ENCODE measurements at places on chromosomes 12 and 14.

DNA sequence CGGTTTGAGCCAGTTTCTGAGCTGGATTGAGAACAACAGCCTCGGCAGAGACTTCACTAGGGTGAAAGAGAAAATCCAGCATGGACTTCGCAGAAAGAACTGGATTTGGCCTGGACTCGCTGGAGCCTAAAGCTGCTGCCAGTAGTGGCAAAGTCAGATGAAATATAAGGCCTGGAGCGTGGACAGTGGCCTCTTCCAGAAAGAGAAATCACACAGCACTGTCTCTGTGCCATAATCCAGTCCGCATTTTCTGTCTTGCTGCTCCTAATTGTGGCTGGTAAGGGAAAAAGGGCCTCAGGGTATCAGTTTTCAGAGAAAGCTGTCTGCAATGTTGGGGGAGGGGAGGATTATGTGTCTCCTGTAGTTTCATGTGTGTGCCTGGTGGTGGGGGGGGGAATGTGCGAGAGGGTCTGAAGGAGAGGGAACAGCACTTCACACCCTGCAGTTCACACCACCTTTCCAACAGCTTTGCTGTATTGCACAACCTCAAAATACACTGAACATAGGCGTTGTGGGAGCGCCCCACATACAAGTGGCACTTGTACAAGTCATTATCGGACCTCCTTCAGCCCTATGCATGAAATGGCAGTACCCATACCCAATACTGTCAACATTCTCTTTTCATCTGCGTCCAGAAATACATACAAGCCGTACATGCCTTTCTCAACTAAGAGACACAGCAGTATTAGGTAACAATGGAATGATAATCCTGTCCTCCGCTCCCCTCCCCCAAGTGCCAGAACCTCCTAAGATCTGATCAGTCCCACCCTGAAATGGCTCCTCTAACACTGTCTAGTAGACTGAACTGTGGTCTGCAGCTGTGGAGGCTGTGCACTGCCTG is 107.5 kb upstream of the ATF7IP start:
- peak; percentile 59 for DNase-seq

- DNase-seq, result no peak
Observed at GRCh38 chr14:70489579-70490200, 37.7 kb downstream of the ADAM21 start.

DNA sequence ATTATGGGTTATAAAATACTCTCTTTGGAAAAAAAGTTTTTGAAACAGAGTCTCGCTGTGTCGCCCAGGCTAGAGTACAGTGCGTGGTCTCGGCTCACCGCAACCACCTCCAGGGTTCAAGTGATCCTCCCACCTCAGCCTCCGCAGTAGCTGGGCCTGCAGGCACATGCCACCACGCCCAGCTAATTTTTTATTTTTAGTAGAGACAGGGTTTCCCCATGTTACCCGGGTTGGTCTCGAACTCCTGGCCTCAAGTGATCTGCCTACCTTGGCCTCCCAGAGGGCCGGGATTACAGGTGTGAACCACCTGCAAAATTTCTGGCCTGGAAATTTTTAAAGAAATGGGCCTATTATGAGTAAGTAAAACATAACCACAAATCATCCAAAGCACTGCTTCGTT is 3.8 kb downstream of the USP15 start:
- no peak for DNase-seq

- no peak for DNase-seq
Observed at GRCh38 chr14:106538201-106538600, 1011.8 kb downstream of the TMEM121 start.

GRCh38 chr14:67068251-67068650 is 121.0 kb upstream of the GARIN2 start:
- no peak for DNase-seq

GRCh38 chr12:102848832-102849231 is 68.2 kb downstream of the PAH start:
- DNase-seq, result no peak

GRCh38 chr14:71408362-71409030 is 501.2 kb downstream of the PCNX1 start:
- DNase-seq, result no peak

DNA sequence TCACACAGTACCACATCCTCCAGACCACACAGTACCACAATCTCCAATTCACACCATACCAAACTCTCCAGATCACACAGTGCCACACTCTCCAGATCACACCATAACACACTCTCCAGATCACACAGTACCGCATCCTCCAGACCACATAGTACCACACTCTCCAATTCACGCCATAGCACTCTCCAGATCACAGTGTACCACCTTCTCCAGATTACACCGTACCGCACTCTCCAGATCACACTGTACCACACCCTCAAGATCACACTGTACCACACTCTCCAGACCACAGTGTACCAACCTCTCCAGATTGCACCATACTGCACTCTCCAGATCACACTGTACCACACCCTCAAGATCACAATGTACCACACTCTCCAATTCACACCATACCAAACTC is 184.9 kb downstream of the NTF3 start:
- no peak for DNase-seq

DNA sequence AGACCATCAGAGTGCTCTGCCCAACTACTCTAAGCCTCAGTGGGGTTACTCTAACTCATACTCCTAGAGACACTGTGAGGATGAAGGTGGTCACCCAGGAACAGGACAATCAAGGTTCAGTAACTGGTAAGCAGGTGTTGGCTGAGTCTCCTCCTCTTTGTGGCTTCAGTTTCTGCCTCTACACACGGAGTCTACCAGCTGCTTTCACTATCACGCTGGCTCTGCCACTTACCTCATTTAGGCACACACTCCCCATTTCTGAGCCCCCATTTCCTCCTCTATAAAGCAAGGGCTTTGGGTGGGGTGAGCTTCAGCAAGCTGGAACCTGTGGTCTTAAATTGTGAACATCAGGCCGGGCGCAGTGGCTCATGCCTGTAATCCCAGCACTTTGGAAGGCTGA is 7.3 kb upstream of the TCHP start:
- DNase-seq, result no peak

- no peak for DNase-seq
Observed at GRCh38 chr14:31682768-31683167, 121.6 kb downstream of the NUBPL start.

- DNase-seq, result no peak
Observed at GRCh38 chr14:49999146-49999761, 106.4 kb downstream of the ARF6 start.

- DNase-seq, result peak; percentile 69
Observed at GRCh38 chr12:2999265-2999841, 40.2 kb downstream of the TEAD4 start.

- no peak for DNase-seq
Observed at GRCh38 chr12:123801573-123802178, 39.6 kb downstream of the DNAH10 start.

- peak; percentile 41 for DNase-seq
Observed at GRCh38 chr14:91350813-91351511, 66.7 kb downstream of the CCDC88C start.

DNA sequence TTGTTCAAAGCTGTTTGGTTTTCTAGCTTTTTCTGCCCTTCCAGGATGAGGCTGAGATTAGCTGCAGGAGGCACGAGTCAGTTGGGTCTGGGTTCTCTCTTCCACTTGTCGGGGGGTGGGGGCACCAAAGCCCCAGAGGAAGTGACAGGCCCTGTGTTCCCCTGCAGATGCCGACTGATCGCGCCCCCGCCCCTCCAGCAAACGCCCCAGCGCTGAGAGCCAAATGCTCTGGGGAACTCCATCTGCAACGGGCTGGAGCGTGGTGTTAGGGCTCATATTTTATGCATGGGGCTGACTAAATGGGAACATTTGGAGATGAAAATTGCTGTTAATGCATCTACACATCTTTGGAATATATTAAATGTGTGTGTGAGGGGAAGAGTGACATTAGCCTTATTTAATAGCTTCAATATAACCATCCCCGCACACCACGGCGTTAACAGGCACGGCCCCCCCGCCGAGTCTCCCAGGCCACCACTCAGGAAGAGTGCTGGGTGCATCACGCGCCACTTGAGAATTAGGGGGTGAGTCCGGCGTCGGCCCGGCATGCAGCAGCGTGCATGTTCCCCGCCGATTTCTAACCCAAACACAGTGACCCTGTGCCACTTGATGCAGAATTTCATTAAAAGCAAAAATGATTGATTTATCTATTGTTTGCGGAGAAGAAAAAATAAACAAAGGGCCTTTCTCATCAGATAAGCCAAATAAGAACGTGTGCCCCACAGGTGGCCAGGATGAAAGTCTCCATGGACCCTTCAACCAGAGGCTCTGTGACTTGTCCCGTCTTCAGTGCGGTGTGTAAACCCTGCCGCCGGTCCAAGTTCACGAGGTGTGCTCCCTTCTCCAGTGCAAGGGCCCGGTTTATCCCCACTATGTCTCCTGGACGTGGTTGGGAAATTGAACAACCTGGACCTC is 165.0 kb upstream of the RTL1 start:
- peak; percentile 70 for DNase-seq

- no peak for DNase-seq
Observed at GRCh38 chr14:73422515-73422914, 35.8 kb downstream of the NUMB start.

- no peak for DNase-seq
Observed at GRCh38 chr12:78865516-78865915, 942 bp downstream of the SYT1 start.

DNA sequence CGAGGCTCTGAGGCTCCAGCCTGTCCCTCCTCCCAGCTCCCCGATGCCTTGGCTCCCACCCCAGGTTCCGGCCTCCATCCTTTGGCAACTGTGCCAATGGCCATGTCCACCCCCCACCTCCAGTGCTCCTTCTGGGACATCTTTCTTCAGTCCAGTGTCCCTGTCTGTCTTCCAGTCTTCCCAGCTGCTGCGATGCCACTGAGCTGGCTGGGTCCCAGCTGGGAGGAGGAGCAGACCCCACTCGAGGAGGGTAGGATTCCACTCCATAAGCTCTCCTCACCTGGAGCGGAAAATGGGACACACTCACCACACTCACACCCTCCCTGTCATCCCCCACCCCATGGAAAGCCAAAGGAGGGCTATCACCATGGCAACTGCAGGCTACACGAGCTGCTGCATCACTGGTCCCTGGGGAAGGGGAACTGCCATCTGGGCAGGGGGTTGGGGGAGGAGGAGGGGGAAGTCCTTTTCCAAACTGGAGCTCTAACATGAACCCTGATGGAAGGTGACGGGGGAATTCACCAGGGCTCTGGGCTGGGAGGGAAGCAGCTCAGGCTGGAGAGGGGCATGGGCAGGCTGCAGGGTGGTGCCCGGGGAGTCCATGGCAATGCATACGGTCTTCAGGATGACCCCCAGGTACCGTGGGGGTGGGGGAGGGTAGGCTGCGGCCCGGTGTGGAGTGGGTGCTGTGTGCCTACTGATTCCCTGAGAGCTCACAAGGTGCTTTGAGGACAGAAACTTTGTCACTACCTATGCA is 94.3 kb downstream of the LRRC74A start:
- no peak for DNase-seq

DNA sequence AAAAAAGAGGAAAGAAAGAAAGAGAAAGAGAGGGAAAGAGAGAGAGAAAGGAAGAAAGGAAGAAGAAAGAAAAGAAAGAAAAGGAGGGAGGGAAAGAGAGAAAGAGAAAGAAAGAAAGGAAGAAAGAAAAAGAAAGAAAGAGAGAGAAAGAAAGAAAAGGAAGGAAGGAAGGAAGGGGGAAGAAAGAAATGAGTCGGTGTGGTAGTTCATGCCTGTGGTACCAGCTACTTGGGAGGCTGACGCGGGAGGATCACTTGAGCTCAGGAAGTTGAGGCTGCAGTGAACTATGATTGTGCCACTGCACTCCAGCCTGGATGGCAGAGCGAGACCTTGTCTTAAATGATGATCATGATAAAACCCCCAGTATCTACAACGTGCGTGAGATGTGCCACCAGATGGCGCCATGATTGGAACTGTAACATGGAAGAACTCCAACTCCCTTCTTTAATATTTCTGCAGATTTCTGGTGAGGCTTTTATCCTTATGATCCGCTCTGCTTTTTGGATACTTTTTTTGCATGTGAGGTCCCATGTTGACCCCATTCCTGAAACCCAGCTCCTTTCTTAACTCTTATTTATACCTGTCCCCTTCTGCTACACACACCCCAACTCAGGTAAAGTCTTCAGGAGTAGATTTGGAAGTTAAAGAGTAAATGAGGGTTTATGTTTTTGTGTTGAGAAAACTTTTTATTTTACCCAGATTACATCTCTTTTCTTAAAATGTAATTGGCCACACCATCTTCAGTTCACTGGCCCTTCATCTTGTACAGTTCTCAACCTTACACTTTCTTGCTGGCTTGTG is 25.6 kb downstream of the RNASE10 start:
- DNase-seq, result no peak

DNA sequence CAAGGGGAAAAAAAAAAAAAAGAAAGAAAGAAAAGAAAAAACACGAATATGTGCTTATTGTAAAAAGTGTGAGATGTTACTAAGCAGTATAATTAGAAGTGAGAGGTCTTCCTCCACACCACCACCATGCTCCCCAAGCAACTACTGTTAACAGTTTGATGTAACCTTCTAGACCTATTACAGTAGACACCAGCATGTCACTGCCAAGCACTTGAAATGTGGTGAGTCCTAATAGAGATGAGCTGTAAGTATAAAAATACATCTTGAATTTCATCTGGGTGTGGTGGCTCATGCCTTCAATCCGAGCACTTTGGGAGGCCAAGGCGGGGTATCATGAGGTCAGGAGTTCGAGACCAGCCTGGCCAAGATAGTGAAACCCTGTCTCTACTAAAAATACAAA is 8.1 kb upstream of the SNRNP35 start:
- DNase-seq, result no peak

DNA sequence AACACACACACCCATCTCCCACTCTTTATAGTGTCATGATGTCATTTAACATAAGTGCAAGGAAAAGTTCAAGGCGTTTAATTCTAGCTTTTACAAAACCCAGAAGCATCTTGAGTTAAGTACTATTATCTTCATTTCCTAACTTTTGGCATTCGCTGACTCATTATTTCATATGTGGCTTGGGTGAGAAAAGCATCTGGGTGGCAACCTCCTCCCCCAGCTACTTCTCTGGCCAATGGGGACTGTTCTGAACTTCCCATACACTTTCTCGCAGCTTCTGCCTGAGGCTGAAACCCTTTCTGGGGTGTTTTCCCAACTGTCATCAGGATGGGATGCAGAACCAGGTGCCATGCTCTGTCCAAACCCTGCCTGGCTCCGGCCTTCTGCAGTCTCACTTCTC is 2.8 kb upstream of the MARK3 start:
- no peak for DNase-seq

DNA sequence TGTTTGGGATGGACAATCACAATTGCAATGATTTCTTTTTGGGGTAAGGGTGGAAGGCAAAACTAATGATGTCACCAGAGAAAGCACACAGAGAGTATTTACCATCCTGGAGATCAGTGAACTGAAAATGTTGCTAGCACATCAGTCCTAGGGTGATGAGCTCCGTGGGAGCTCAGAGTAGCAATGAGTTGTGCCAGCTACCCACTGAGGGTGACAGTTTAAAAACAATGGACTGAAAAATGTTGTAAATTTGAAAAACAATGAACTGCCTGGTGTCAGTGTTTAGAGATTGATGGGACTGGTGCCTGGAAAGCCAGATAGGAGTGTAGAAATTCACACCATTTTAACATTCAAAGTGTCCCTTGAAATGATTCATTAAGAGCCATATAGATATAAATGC is 198.5 kb downstream of the ATP23 start:
- no peak for DNase-seq
